WERI-Rb-1 (cell line): ENCODE measurements at places on chromosomes 5 and 9.

DNA sequence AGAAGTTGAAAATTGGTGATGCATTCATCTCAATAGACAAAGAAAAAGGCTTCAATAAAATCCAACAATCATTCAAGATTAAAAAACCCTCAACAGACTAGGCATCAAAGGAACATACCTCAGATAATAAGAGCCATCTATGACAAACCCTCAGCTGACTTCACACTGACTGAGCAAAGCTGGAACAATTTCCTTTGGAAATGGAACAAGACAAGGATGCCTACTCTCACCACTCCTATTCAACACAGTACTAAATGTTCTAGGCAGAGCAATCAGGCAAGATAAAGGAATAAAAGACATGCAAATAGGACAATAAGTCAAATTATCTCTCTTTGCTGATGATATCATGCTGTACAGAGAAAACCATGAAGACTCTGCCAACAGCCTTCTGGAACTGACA lies 1188.1 kb downstream of the DTWD2 start:
- DNase-seq = no peak

- DNase-seq = no peak
Observed at GRCh38 chr5:116454417-116454927, 120.2 kb downstream of the SEMA6A start.

DNA sequence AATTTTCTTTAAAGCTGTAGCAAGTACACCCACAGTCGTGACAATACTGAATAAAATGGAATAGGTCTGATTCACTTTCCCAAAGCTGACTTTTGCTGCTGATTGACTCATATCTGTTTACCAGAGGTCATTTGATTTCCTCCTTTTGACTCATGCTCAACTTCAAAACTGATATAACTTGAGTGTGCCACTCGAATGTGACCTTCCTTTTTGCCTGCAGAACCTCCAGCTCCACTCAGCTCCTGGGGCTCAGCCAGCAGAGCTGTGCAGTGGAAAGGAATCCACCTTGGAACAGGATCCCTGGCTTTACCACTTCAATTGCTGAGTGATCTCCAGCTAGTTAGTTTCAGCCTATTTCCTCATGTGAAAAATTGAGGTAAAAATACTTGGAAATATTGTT lies 84.1 kb downstream of the FEM1C start:
- DNase-seq = no peak

GRCh38 chr9:93072383-93072795 lies 13.9 kb downstream of the SUSD3 start:
- DNase-seq = no peak

- no peak for DNase-seq
Observed at GRCh38 chr5:129245489-129245888, 150.9 kb downstream of the ISOC1 start.

DNA sequence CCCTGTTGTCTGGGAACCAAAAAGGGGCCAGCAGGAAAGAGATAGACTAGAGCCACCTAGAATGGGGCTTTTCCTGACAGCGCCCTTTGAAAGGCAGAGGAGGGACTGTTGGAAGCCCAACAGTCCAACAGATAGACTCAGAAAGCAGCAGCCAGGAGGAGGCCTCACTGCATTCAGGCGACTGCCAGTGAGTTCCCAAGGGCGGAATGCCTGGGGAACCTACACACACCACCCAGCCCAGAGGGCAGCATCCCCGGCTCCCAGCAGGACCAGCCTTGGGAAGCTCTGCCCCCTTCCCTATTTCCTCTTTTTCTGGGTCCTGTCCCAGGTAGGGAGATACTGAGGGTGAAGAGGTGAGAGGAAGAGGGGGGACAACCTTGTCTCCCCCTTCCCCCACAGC lies 192.4 kb upstream of the KLF4 start:
- no peak for DNase-seq

DNA sequence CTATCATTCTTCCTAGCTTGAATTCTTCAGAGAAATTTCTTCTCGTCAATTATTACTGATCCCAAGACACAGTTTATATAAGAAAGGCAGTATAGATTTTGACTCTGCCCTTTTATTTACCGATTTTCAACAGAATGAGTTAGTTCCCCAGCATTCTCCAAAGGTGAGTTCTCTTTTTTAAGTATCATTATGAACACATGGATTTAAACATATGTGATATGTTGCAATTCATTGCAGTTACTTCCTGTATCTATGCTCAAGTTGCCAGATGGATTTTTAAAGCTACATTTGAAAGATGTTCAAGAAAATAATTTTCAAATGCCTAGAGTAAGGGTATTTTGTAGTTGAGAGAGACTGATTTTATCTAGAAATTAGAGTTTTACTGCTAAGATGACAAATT lies 8.4 kb downstream of the WDR41 start:
- no peak for DNase-seq

- no peak for DNase-seq
Observed at GRCh38 chr9:107948601-107949000, 459.0 kb upstream of the KLF4 start.
